ENCODE measurements at places on chromosomes 5 and 9. TPM values are rescaled to one million over a fixed set of nuclear protein-coding genes. Genes with fewer than 3 reads are reported as not detected.

Gene DOCK2
- total RNA-seq: 14.2 TPM

Gene SLC22A4
- 1.9 TPM for total RNA-seq

Gene ABLIM3
- 163 TPM for total RNA-seq

Gene ENTREP1
- 16.7 TPM for total RNA-seq

DNA sequence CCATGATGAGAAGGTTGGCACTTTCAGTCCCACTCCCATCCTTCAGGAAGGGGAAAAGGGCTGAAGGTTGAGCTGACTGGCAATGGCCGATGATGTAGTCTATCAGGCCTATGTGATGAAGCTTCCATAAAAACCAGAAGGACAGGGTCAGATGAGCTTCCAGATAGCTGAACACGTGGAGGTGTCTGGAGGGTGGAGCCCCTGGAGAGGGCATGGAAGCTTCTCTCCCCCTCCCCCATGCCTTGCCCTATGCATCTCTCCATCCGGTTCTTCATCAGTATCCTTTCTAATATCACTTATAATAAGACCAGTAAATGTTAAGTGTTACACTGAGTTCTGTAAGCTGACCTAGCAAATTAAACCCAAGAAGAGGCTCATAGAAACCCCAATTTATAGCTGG is 32.6 kb upstream of the SMU1 start:
- no peak for DNase-seq

DNA sequence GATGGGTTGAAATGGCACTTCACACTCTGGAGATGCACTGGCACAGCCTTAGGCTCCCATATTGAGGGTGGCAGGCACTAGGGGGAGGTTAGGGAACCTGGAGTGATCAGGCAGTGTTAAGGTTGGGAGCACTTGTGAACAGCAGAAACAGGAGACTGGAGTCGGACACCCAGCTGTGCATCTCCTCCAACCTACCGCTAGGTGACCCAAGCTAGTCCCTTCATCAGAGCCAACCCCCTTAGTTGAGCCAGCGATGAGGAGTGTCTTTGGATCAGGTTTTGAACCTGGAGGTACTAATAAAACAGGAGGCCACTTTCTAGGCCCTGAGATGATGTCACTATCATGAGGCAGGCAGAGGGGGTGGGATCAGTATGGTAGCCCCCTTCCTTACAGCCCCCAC is 1.7 kb downstream of the ACTL7B start:
- DNase-seq: no peak

DNA sequence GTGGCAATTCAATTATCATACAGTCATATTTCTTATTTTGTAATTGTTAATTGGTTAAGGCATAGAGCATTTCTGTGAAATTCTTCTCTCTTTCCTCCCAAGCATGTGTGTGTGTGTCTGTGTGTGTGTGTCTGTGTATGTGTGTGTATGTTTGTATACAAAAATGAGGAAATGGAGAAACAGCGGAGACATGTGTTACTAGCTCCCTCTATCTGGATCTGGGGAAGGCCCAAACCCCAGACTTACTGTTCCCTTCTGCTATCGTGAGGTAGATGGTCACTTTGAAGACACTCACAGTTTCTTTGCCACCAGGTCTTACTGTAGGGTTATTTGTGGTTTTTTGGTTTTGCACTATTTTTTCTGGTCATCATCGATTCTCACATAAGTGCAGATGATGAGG is 11.4 kb upstream of the C5orf63 start:
- DNase-seq: no peak

DNA sequence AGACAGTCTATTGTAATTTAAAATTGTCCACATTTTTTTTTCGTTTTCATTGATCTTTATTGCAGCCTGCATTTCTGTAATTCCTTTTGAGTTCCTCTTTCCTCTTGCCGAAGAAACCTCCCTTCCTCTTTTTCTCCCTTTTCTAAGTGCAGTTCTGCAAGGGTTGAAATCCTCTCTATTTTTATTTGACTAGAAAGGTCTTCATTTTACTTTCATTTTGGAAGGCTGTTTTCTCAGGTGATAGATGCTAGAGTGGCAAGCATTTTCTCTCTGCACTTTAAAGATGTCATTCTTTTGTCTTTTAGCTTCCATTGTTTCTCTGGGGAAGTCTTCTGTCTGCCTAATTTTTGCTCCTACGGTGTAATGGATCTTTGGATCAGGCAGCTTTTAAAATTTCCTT is 248.5 kb downstream of the SMARCA2 start:
- no peak for DNase-seq

DNA sequence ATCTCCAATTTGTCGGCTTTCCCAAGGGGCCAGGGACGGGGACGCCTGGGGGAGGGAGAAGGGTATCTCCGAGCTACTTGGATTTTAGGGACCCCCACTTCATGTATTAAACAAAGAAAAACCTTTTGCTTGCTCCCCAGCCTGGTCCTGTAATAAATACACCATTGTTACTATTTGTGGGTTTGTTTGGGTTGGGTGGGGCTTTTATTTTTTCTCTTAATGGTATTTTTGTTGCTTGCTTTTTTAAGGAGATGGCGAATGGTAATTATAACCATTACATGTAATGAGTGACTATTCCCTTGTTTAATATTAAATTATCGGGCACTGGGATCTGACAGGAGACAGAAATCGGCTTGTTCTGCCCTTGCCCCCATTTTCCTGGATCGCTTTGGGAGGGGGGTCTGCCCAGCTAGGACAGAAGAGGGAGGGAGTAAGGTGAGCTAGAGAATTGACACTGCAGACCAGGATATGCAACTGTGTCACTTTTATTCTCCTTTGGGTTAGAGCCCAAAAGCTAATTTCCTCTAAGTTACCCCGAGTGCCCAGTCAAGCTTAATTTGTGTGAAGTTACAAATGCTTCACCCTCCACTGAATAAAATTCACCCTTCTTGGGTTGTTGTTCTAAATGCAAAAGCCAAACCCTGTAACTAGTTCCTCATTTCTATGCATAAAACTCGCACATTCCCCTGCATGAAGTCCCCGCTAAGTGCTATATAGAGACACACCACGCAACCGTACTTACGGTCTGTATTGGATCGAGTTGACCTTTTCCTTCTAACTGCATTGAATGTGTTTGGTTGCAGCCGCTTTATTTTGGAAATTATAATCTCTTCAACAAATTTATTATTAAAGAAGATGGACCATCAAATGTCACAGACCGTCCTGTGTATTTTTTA is 1.6 kb upstream of the ZNF608 start:
- DNase-seq: no peak

DNA sequence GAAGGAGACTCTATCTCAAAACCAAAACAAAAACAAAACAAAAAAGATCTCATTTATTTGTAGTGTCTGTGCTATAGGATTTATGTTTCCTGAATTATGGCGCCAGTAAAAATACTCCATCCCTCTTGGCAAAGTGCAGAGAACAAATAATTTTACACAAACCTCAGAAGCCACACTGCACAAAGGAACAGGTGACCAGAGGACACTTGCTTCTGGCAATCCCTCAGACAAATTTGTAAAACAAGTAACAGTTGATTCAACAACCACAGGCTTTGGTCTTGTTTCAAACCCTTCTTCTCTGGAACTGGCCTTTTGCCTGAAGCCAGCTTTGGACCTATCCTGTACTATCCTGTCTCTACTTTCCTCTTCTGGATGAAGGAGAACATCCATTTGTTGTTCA is 502.1 kb downstream of the DMAC1 start:
- no peak for DNase-seq

GRCh38 chr9:120532475-120532874 is 47.5 kb downstream of the CDK5RAP2 start:
- DNase-seq: peak; percentile 22

DNA sequence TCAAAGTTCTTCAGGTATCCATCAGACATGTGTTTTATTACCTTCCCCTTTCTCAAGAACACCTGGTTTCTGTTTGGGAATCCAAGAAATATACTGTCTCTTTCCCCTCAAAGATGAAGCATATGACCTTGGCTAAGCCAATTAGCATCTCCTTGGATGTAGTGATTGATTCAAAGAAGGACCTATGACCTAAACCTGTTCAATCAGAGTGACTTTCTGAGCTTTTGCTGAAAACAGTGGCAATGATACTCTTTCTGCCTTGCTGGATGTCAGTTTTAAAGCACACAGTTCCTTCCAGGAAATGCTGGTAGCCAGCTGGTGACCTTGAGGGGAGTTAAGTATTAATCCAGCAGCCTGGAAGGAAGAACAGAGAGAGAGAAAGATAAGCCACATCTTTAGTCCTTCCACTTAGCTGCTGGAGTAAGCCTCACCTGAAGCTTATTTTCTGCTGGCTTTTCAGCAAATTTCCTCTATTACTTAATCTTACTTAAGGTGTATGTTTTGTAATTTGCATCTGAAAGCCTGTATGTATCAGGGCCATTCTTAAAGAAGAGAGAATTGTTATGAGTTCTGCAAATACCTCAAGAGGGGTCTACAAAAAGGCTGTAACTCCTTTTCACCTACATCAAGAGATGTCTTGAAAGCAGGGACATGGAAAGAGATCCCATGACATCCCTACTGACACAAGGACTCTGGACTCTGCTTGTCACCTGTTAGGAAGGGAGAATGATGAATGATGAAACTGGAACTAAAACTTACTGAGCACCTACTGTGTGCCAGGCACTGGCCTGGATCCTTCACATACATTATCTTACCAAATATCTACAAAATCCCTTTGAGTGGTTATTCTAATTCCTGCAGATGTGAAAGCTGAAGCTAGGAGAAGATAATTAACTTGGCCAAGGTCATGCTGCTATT is 35.2 kb upstream of the PIK3R1 start:
- no peak for DNase-seq

- peak; percentile 89 for DNase-seq
Measured at GRCh38 chr9:87713278-87713987, 12.5 kb upstream of the CTSL start.
